Stimulated activated CD8-positive, alpha-beta memory T cell treated with anti-CD3 and anti-CD28 coated beads, Interleukin-4, amount 100 ng/mL, for 1 hour (primary cell): ENCODE measurements at places on chromosomes 3 and 15.
A peak's percentile ranks its signal among the peaks of the same experiment; 100 is the strongest.

DNA sequence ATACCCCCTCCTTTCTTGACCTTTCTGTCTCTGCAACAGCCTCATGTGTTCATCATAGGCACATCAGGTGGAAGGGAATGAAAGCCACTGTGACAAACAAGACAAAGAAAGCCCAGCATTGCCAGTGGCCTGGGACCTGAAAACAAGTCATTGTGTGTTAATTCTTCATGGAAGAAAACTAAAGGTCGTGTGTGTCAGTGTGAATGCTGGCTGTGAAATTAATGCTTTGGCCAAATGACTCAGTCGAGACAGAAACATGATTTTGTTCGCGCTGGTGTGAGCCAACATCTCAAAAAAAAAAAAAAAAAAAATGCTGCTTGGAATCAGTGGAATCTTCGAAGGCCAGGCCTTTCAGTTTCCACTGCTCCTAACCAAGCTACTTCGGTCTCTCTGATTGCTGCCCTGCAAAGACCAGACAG lies 386.5 kb upstream of the PROK2 start:
- no peak for DNase-seq

DNA sequence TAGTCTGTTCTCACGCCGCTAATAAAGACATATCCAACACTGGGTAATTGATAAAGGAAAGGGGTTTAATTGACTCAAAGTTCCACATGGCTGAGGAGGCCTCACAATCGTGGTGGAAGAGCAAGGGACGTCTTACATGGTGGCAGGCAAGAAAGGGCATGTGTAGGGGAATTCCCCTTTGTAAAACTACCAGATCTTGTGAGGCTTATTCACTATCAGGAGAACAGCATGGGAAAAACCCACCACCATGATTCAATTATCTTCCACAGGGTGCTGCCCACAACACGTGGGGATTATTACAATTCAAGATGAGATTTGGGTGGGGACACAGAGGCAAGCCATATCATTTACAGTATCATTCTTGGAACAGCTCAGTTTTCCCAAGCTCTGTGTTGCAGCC lies 268.0 kb downstream of the SUCLG2 start:
- no peak for DNase-seq

DNA sequence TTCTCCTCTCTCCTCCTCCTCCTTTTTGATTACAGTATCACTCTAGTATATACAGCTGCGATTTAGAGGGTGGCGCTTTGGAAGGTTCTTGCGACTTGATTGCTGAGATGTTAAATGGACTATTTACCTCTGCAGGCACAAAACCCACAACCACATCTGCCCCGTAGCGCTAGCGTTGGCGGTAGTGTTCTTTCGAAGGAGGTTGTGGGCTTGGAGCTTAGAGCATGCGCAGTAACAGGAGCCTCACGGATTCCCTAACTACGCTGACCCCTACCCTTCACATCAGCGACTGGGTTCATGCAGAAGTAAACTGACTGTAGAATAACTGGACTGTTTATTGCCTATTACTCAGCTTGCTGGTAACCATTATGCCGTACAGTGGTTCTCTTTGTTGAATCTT lies 58.0 kb downstream of the CGGBP1 start:
- DNase-seq: no peak

GRCh38 chr3:169993761-169994160 lies 27.2 kb downstream of the SEC62 start:
- DNase-seq: no peak

DNA sequence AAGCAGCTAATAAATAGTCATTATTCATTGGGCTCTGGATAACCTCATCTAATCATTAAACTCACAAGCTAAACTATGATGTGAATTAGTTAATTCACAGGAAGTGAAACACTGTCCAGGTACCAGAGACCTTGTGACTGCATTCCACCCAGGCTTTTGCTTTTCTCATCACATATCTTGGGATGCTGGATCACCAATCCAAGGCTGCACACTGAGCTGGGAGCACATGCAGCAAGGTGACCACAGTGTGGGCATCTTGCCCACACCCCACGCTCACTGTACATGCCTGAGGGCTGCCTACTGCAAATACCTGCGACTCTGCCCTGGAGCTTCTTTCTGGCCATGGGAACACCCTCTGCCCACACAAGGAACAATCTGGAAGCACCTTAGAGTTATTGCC lies 40.6 kb upstream of the TNFAIP8L3 start:
- no peak for DNase-seq

DNA sequence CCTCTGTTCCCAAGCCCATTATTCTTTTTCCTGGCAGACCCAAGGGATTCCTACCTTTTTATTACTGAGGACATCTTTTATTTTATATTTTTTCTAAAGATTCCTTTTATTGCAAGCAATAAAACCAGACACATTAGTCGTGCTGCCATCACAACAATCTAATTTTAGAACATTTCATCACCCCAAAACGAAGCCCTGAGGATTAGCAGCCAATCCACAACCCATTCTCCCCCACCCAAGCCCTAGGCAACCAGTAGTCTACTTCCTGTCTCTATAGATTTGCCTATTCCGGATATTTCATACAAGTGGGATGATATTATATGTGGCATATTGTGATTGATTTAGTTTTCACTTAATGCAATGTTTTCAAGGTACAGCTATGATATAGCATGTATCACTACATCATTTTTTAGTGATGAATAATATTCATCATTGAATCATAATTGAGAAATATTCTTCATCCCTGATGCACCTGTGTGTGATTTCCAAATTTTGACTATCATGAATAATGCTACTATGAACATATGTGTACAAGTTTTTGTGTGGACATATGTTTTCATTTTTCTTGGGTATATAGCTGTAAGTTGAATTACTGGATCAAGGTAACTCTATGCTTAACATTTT lies 65.7 kb downstream of the IL1RAP start:
- DNase-seq: no peak

DNA sequence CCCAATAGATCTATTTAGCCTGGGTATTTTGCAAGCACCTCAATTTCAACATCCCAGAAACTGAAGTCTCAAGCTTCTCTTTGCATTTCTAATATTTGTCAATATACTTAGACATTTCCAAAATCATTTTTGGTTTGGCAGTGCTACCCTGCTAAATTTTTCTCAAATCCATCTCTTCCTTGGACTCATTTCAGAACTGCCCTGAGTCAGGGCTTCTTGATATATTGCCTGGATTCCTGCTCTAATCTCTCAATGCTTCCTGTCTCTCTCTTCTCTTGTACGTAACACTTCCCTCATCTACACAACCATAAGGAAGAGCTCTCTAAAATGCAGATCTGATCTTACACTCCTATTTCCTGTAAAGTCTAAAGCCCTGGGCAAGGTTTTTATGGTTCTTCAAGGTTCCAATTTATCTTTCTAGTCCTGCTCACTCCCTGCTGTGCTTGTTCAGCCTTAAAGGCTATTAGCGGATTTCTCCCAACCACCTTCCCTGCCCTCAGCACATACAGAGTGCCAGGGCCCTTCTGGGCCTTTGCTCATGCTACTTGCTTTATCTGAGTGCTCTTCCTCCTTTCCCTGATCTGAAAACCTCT lies 53.0 kb upstream of the MME start:
- DNase-seq: no peak

DNA sequence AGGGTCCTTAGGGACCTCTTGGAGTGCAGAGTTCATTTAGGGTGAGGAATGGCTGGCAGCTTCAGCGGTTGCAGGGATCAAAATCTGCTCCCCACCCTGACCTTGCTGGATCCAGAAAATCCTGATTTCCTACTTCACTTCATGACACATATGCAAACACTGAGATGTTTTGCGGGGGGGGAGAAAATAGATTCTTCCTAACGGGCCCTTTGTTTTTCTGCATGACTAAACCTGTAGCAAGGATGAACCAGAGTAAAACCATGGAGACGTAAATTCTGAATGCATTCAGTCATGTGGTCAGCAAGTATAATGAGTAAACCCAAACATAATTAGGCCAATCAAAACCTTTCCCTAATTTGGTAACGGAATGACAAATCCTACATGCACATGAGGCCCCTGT lies 20.0 kb upstream of the RBP1 start:
- no peak for DNase-seq

DNA sequence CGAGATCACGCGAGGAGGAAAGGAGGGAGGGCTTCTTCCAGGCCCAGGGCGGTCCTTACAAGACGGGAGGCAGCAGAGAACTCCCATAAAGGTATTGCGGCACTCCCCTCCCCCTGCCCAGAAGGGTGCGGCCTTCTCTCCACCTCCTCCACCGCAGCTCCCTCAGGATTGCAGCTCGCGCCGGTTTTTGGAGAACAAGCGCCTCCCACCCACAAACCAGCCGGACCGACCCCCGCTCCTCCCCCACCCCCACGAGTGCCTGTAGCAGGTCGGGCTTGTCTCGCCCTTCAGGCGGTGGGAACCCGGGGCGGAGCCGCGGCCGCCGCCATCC lies 1.1 kb upstream of the SETD5 start:
- DNase-seq: peak; percentile 55

DNA sequence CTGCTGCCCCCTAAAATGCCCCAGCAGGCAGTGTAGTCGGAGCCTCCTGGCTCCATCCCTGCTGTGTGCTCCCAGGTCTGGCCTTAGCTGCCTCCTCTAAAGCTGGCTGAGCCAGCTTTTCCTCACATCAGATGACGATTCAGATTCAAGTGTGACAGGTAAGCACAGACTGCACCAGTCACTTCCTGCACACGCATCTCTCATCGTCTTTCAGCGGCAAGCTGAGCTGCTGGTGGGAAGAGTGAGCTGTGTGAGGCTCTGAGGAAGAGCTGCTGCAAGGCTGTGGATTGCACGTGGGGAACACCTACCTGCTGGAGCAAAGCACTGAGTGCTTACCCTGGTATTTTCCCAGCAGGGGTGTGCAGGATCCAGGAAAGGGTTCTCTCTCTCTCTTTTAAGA lies 88.4 kb upstream of the RPL32 start:
- DNase-seq: no peak

GRCh38 chr15:56156877-56157276 lies 86.8 kb downstream of the RFX7 start:
- no peak for DNase-seq

GRCh38 chr3:123377243-123377740 lies 71.6 kb downstream of the ADCY5 start:
- no peak for DNase-seq

- DNase-seq: no peak
Observed at GRCh38 chr3:66138336-66139313, 82.2 kb upstream of the SLC25A26 start.

- DNase-seq: no peak
Observed at GRCh38 chr15:81323559-81323943, 390 bp downstream of the STARD5 start.

DNA sequence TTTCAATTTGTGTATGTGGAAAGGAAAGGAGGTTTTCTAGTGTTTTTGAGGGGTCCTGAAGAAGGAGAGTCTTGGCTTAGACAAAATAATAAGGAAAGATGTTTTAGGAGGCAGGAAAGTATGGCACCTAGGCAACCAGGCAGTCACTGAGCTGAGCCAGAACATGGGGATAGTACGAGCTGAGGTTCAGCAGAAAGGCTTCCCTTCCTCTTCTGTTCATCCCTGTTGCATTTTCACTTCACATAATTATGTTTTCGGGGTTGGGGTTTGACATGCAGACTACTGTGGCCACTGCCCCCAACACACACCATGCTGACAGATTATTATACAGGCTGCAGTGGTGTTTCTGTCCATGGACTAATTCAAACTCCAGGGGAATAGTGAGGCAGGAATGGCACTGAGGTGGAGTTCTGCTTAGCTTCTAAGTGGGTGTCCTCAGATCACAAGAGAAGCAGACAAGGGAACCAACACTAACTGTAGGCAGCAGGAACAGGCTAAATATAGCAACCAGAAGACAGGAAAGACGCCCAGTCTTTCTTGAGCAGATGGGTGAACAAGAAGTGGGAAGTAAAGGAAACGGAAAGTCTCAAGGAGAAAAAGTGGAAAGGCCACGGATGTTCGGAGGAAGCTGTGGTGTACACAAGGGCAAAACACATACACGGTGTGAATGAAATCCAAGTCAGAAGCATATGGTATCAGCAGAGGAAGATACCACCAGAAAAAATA lies 305.8 kb downstream of the PLCL2 start:
- no peak for DNase-seq

GRCh38 chr3:127820826-127821313 lies 1.4 kb downstream of the MGLL start:
- no peak for DNase-seq

DNA sequence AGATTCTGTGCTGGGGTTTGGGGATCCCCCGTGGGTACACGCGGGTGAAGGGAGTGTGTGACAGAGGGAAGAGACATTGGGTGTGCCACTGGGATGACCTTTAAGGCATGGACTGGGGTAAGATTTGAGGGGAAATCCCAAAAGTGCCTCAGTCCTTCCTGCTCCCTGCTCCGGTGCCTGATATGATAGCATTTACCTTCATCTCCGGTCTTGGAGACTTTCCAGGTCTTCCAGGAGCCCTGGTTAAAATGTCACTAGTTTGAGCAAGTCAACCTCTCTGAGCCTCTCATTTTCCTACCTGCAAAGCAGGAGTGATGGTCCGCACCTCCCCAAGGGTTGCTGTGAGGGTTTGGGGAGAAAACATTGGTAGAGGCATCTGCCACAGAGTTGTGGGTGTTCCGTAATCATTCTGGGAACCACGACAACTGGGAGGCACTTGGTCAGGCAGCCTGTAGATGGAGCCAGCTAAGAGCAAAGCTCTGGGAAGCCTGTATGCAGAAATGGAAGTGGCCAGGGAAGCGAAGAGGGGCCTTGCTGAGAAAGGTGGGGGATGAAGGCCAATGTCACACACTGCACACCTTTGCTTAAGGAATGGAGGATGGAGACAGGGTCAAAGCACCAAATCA lies 33.9 kb upstream of the KIF23 start:
- no peak for DNase-seq

- no peak for DNase-seq
Observed at GRCh38 chr3:138340511-138340910, 7.9 kb upstream of the MRAS start.

- no peak for DNase-seq
Observed at GRCh38 chr15:47041301-47041700, 676.0 kb upstream of the SEMA6D start.

DNA sequence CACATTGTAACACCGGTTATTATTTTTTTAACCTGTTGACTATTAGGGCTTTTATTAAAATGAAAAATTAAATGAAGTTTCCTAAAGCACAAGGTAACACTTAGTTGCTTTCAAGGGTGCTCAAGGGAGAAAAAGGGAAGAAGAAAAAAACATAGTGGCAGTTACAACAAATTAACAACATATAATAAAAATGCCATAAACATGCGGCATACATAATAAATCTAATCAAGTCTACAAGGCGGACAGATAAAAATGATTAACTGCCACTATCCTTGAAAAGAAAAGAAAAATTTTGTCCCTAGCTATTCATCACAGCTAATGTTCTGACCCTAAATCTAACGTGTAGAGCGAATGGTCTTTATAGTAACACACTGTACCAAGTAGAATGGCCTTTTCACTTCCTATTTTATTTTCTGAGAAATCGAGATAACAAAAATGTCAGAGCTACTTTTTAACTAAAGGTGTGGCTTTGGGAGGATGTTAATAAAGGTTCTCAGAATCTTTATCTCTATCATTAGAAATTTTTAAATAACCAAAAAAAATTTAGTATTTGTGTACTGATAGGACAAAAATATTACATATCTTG lies 194.9 kb downstream of the FOXP1 start:
- no peak for DNase-seq

DNA sequence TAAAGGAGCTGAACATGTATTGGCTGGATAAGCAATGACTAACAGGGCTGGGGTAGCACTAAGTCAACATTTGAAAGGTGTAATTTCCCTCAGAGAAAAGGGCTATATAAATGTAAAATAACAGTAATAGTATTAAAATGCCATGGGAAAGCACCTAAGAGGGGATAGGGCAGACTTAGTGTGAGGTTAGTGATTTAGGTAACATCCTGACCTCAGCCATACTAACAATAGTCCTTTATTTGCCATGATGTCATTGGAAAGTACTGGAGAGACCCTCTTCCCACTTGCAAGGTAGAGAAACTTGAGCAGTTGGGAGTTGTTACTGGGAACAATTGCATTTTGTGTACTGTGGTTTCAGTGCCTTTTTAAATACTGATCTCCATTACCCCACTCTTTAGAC lies 103.4 kb downstream of the LSAMP start:
- no peak for DNase-seq
